ENCODE measurements at places on chromosomes 4 and X.

GRCh38 chrX:143854006-143854405 is 29.9 kb upstream of the UBE2NL start:
- DNase-seq, result no peak

GRCh38 chr4:95835672-95836071 is 4.2 kb upstream of the PDHA2 start:
- DNase-seq, result no peak

DNA sequence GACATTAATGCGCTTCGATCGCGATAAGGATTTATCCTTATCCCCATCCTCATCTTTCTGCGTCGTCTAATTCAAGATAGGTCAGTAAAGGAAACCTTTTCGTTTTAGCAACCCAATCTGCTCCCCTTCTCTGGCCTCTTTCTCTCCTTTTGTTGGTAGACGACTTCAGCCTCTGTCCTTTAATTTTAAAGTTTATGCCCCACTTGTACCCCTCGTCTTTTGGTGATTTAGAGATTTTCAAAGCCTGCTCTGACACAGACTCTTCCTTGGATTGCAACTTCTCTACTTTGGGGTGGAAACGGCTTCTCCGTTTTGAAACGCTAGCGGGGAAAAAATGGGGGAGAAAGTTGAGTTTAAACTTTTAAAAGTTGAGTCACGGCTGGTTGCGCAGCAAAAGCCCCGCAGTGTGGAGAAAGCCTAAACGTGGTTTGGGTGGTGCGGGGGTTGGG is 528 bp upstream of the FGF2 start:
- DNase-seq, result no peak

GRCh38 chr4:183403486-183403885 is 41.0 kb upstream of the CDKN2AIP start:
- DNase-seq, result no peak

DNA sequence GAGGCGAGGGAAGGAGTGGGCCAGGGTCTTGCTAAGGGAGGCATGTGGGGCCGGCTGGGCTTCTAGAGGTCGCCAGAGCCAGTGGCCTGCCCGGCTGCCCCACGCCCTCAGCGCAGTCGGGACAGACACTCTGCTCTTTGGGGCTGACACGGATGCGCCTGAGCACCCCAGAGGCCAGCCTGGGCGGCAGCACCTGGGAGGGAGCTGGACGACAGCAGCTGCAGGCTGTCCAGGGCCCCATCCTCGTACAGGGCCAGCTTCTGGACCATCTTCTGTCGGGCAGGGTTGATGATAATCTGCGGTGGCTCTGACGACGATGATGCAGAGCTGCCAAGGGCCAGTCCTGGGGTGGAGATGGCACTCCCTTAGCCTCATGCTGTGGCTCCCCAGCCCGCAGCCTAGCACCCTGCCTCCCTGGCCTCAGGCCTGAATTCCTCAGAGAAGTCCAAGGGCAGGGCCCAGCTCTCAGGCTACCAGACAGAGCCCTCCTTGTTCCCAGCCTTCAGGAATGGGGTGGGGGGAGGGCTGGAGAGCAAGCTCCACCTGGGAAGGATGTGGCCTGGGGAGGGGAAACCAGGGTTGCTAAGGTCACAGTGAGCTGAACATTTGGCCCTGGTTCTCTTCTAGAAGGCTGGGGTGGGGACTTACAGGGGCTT is 7.2 kb downstream of the IRAK1 start:
- no peak for DNase-seq

DNA sequence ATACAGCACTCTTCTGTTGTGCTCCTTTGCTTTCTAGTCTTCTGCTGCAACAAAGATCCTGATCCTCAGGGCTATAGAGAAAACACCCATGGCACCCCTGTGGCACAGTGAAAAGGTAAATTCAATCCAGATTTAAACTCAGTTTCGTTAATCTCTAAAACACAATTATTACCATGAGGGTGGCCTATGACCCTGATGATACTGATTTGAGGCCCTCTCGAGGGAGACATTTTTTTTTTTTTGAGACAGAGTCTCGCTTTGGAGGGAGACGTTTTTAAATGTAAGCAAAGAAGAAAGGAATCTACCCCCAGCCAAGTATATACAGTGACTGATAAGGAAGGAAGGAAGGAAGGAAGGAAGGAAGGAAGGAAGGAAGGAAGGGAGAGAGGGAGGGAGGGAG is 967.8 kb upstream of the DIAPH2 start:
- DNase-seq, result no peak

- DNase-seq, result no peak
These were observed 78.3 kb downstream of the CLDN22 start for GRCh38 chr4:183241721-183242151.

GRCh38 chrX:129798888-129799287 is 19.1 kb downstream of the SASH3 start:
- DNase-seq, result peak; percentile 34

DNA sequence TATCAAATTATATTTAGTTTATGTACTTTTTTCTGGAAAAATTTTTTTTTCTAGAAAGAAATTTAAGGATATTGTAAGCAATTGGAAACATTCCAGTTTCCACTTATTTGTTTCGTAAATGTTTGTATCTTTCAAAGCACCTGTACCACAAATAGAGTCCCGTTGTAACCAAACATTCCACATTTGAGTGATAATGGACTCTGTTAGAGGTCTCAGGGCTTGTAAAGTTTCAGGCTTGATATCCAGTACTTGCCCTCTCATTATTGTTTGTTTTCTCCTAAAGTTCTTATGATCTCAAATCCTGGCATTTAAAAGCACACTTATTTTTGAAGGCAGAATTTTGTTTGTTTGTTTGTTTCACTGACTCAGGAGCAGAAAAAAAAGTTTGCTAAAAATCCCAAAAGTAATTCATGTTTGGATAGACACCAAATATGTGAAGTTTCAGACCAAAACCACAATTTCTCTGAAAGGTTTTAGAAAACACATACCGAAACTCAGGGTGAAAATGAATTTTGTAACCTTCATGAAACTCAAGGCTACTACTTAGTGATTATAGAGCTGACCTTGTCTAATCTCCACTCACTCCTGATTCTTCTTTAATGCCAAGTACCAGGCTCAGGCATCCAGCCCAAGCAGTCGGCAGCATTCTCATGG is 5.7 kb upstream of the TMEM192 start:
- DNase-seq, result no peak

- no peak for DNase-seq
These were observed 1050.0 kb downstream of the ADGRL3 start for GRCh38 chr4:62250100-62250499.

GRCh38 chr4:139200102-139200501 is 23.1 kb upstream of the ELF2 start:
- no peak for DNase-seq

DNA sequence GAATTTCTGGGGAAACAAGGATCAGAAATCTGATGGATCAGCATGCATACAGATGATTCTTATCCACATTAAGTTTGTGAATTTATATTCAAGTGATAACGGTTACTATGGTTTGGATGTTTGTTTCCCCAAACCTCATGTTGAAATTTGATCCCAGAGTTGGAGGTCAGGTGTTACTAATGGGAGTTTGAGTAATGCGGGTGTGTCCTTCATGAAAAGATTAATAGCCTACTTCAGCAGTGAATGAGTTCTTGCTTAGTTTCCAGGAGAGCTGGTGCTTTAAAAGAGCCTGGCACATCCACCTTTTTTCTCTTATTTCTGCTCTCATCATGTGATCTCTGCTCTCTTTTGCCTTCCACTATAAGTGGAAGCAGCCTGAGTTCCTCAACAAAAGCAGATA is 712.4 kb downstream of the IL1RAPL1 start:
- no peak for DNase-seq

GRCh38 chr4:56674984-56675383 is 6.1 kb downstream of the HOPX start:
- DNase-seq, result no peak

DNA sequence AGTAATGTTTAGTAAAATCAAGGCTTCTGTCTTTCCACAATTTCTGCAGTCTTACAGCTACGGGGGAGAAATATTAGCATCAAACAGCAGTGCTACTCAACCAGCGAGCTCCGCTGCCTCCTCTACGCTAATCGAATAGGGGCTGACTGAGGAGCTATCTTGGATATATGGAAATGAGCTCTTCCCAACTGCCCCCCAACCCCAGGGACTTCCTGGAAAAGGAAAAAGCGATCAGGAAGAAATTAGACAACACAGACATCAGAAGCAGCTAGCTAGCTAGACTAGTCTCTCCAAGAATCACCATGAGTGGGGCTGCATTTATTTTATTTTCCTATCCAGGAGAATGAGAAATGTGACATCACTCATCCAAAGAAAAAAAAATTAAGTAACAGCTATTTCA is 7.6 kb downstream of the NKX6-1 start:
- DNase-seq, result no peak

DNA sequence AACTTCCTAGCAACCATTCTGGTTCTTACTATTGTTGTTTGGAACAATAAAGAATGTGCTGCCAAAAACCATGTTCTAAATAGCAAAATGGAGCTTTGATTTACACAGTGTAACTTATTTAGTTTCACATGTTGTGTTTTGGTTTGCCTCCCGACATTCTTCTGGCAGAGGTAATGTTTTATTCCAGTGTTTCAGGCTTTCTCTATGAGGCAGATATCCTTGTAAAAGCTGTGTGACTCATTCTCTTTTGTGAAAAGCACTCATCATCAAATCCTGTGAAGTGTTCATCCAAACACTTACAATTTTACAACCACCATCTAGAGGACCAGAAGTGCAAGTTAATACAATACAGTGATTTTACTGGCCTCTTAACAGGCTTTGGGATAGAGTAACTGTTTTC is 219.0 kb upstream of the GIMD1 start:
- DNase-seq, result no peak

- no peak for DNase-seq
These were observed 63.1 kb upstream of the KLHL13 start for GRCh38 chrX:118179718-118180117.

GRCh38 chrX:71617742-71618141 is 569 bp downstream of the CXCR3 start:
- no peak for DNase-seq

DNA sequence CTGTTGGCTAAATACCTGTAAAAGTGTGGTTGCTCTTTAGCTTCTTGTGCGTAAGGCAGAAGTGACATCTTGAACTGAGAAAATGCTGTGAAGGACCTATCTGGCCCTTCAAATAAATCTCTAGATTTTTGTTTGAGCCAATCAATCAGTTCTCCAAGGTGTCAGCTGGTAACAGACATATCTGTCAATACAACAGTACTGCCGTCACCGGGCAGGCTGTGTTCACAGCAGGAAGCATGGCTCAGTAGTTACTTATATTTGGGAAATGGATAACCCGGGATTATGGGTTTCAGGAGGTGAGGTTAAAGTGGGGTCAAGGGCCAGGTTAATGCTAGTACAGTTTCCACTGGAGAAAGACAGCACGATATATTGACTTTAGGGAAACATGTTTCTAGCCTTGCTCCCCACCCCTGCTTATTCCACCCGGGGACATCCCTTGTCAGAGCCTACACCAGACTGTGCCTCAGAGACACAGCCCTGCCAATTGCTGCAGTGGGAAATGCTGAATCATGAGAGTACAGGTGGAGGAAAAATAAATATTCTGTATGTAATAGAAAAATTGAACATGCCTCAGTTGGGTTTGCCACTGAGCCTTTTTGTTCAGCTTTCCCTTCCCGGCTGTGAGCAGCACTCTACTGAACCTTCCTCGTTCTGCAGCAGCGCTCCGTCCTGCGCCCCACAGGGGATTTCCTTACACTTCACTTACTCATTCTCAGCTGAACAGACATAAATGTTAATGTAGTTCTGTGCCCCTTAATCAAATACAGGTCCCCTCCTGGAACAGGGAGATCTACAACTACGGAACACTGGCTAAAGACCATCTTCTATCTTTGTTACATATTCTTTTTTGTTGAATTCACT is 121.1 kb downstream of the MGST2 start:
- no peak for DNase-seq

DNA sequence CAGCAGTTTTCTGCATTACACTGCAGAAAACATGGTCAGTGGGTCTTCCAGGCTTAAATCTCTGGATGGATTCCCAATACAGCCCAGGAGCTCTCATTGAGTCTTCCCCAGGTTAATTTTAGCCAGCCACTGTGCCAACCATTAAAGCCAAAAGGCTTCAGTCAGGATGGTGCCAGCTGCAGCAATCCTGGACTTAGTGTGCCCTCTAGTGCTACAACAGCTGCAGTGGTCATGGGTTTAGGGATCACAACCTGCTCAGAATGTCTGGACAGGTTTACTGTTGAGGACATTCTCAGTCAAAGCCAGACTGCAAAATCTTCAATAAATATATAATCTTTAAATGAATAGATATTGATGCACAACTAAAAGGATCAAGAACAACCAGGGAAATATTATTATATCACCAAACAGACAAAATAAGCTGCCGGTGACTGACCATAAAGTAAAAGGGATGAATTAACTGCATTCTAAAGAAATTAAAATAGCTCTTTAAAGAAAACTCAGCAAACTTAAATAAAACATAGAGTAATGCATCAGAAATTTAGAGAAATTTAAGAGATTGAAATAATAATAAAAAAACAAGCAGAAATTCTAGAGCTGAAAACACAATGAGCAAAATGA is 639.9 kb downstream of the SPOCK3 start:
- no peak for DNase-seq

DNA sequence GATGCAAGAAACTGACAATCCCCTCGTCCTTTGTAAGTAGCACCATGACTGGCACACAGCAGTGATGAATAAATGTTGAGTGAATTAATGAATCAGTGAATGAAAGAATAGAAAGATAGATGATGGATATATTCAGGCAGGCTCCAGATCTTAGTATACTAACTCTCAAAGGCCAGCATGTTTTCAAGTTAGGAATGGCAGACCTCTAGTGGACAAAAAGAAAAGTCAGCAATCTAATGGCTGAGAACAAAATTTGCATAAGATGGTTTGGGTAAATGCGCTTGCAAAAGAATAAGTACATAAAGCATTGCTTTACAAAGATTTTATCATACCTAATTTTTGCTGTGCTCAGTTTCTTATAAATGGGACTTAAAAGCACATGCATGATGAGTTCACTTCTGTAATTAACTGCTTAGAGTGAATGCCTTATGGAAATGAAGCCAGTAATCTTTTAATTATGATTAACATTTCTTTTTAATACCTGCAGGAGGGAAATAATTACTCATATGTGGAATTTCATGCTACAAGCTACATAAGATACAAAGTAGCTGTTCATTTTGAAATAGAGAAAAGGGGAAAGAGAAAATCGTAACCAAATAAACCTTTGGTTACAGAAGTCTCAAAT is 126.9 kb upstream of the GPRIN3 start:
- DNase-seq, result no peak

GRCh38 chr4:88098993-88099752 is 59.3 kb downstream of the ABCG2 start:
- no peak for DNase-seq

- DNase-seq, result no peak
These were observed 3.3 kb downstream of the CXCL1 start for GRCh38 chr4:73872316-73873108.

DNA sequence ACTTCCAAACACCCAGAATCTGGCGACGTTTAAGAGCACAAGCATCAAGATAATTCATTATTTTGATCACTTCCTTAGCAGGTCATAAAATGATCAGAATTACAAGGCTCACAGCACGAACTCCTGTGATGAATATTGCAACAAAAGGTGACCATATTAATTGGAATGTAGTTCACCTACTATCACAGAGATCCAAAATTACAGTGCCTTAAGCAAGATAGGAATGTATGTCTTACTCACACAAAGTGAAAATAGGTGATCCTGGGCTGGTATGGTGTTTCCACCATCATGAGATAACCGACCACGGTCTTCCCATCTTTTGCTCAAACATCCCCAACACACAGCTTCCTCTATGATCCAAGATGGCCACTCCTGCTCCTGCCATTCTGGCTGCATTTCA is 131.2 kb downstream of the SCFD2 start:
- no peak for DNase-seq

GRCh38 chr4:6956434-6957147 is 47.0 kb downstream of the TBC1D14 start:
- no peak for DNase-seq
